ENCODE measurements at places on chromosomes 6 and 20.
A peak's percentile ranks its signal among the peaks of the same experiment; 100 is the strongest.

- no peak for DNase-seq
These were observed 43.1 kb downstream of the MBOAT1 start for GRCh38 chr6:20169119-20169557.

GRCh38 chr20:38196592-38196991, 31.5 kb upstream of the TGM2 start:
- DNase-seq, result no peak

- peak; percentile 57 for DNase-seq
These were observed 65.2 kb downstream of the RIPOR3 start for GRCh38 chr20:50625986-50626677.

- DNase-seq, result peak; percentile 13
These were observed 24.5 kb downstream of the CST8 start for GRCh38 chr20:23515250-23515939.

GRCh38 chr20:35975576-35976373, 7.4 kb downstream of the CNBD2 start:
- no peak for DNase-seq
